ENCODE measurements at places on chromosomes 12 and 14.

DNA sequence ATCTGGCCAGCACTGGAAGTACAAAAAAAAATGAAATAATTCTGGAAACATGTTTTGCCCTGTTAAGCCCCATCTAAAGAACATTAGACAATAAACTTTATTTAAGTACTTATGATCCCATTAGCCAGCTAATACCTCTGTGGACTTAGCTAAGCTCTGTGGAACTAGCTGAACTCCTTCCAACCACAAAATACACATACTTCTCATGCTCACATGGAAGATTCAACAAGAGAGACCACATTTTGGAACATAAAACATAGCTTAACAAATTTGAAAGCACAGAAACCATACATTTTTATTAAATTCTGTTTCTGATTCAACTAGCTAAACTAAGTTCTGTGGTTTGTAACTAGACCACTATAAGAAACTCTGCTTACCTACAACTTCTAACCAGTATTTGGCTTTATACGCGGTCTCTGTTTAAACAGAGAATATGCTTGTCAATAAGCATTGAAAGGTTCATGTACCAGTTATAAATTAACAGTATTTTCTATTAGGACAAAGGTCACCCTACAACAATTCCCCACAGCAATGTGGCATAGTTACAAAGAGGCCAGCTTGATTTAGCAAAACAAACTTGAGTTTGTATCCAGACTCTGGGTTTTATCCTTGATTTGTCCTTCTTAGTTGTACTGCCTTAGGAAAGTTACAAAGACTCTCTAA, 300.1 kb downstream of the C12orf50 start:
- DNase-seq = no peak

DNA sequence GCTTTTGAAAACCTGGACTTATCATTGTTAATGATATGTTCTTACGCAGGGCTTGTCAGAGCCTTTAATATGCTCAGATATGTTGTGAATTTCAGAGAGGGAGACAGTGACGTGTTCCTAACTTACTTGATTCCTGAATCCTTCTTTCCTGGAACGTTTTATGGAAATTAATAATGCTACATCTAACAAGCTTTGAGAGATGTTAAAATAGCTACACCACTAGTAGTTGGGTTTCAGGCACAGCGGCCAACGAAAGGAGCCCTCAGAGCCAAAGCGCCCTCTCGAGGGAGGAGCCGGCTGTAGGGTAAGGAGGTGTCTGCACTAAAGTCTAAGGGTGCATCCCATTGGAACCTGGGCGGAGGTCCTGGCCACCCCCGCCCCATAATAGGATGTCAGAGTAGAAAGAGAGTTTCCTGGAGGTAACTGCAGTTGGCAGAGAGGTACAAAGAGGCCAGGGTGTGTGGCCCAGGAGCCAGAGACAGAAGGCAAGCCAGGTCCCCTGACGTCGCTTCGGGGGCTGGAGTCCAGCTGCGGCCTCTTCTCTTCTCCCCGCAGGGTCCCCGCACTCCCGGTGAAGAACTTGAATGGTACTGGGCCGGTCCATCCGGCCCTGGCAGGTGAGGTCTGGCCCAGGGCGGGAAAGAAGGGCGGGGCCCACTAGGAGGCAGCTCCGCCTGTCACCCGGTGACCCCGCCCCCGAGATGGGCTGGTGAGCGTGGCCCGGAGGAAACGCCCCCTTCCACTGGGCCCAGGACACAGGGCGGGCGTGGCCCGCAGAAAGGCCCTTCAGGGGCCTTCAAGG, 36.3 kb downstream of the DTX1 start:
- no peak for DNase-seq

DNA sequence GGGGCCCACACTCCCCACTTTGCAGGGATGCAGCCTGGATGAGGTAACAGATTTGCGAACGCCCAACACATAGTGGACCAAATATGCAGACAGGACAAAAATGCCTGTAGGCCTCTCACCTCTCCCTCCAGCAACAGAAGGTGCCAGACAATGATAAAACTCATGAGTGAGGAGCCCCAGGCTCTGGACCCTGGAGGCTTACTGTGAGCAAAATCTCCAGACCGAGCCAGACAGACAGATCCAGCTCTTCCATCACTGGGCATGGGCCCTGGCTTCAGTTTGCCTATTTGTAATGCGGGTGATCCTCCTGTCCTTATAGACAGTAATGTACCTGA, 42.3 kb downstream of the IRF2BPL start:
- no peak for DNase-seq

- DNase-seq = no peak
These were observed 309.2 kb downstream of the FOXG1 start for GRCh38 chr14:29075761-29076160.

DNA sequence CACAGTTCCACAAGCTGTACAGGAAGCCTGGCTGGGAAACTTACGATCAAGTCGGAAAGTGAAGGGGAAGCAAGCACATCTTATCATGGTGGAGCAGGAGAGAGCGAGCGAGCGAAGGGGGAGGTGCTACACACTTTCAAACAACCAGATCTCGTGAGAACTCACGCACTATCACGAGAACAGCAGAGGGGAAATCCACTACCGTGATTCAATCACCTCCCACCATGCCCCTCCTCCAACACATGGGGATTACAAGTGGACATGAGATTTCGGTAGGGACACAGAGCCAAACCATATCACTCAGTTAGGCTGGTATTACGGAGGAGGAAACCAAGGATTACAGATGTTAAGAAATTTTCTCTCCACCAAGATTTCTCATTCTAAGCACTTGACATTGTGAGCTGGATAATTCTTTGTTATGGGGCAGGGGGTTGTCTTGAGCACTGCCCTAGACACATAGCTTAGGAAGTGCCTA, 262.0 kb upstream of the G2E3 start:
- no peak for DNase-seq

Measured in GOT3 (cell line).